ENCODE measurements at places on chromosomes 11 and 22. TPM values are rescaled to one million over a fixed set of nuclear protein-coding genes. Genes with fewer than 3 reads are reported as not detected.

Gene SLCO2B1
- 1.3 TPM for total RNA-seq

DNA sequence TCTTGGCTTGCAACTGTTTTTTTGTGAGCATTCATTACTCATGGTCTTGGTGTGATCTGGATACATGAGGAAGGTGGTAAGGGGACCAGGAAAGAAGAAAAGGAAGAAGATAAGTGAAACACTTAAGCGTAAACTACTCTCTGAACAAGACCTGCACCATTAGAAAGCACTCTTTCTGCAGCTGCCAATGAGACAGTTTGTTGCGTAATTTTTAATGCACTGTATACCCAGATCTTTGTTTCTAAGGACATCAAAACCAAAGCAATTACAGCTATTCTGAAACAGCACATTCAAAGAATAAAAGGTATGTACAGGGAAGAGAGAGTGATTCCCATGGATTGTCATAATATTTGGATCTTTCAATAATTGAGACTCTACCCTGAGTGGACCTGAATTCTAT, 147.4 kb downstream of the BLID start:
- DNase-seq, result no peak

- DNase-seq, result no peak
Observed at GRCh38 chr11:1820463-1821325, 14.1 kb upstream of the SYT8 start.

- DNase-seq, result no peak
Observed at GRCh38 chr11:93512073-93512475, 31.1 kb downstream of the SMCO4 start.

DNA sequence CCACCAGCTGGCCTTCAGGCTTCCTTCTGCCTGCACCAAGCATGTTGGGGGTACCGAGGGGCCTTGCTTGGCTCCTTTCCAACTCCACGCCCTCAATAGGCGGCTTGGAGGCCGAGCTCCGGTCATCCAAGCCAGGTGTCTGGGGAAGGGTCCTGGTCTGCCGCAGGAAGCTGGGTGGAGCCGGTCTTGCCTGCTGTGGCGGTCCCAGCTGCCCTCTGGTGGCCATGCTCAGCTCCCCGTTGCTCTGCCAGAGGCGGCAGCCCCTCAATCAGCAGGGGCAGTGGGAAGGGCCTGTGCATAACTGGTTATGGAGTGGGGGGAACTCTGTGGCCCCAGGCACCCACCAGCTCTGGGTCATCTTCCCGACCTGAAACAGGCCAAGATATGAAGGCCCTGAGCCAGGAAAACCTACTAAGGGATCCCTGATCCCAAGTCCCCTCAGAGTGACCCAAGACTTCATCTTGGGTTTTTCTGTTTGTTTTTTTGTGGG, 3.2 kb downstream of the ARVCF start:
- no peak for DNase-seq

Gene MICAL2
- total RNA-seq, result 146 TPM

All from CD8-positive, alpha-beta memory T cell (primary cell).